H4 (cell line): ENCODE measurements at places on chromosomes 7 and 10. TPM values are rescaled to one million over a fixed set of nuclear protein-coding genes. Genes with fewer than 3 reads are reported as not detected.
A peak's percentile ranks its signal among the peaks of the same experiment; 100 is the strongest.

- DNase-seq = peak; percentile 92
These were observed 32.4 kb downstream of the GPRIN2 start for GRCh38 chr10:46523962-46524471.

GAD2 gene
- not detected in 2 replicates for total RNA-seq

TDRD1 gene
- total RNA-seq = not detected in 2 replicates

DNA sequence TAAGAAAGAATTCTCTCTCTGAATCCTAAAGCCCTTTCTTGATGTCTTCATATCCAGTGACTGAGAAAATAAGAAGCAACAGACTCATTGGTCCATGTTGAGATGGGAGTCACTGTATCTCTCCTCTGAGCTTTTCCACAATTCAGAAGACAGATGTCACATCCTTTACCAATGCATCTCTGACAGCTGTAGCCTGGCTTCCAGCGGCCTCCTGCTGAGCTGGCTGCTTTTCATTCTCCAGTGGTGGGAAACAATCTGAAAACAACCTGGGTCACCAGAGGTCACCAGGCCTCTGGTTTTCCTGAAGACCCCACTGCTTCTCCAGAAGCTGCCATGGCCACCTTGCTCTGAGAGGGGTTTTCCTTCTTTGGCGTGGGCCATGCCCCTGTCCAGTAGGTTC is 18.3 kb upstream of the RPA3 start:
- no peak for DNase-seq

GRCh38 chr7:79317728-79318127 is 135.7 kb downstream of the MAGI2 start:
- peak; percentile 89 for DNase-seq

DNA sequence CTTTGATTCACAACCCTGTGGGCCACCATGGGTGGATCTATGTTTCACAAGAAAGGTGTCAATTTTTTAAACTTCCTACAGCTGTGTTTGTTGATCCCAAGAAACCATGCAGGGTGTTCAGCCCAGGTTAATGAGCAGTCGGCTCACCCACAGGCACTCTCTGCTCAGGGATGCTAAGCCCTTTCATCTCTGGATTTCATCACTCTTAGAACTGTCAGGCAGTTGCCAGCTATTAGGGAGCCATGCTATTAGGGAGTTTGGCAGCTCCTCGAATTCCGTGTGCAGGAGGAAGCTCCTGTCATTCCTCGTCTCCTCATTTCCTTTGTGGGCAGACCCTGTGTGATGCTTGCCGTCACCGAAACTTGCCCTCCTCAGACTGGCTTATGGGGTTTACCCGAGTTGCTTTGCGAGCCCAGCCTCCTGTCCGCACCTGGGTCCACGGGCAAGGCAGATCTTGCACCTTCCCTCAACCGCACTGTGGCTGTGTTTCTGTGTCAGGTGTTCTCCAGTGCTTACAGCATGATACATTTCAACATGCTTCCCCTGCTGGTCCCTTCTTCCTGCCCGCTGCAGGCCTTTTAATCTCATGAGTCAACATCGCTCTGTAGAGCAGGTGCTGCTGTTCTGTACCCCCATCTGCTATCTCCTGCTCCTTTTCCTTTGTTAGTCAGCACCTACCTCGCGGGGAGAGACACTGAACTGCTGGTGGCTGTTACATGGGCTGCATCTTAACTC is 509.8 kb downstream of the SUGCT start:
- DNase-seq = no peak

GRCh38 chr10:6409971-6410643 is 170.0 kb downstream of the PRKCQ start:
- DNase-seq = peak; percentile 74

DNA sequence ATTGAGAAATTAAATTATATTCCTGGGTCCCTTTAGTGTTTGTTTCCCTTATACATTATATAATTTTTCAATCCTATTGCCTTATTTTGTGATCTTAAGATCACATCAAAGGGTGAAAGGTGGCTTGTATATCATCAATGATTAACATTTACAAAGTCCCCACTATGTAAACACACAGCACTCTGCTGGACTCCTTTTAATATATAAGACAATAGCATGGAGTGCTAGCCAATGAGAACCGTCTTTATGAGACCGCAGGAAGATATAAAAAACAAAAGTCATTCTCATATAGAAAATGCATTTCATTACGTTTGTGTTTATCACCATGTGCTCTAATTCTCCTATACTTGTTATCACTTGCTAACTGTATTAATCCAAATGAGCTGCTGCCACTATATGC is 108.5 kb downstream of the HOXA1 start:
- DNase-seq = no peak

DNA sequence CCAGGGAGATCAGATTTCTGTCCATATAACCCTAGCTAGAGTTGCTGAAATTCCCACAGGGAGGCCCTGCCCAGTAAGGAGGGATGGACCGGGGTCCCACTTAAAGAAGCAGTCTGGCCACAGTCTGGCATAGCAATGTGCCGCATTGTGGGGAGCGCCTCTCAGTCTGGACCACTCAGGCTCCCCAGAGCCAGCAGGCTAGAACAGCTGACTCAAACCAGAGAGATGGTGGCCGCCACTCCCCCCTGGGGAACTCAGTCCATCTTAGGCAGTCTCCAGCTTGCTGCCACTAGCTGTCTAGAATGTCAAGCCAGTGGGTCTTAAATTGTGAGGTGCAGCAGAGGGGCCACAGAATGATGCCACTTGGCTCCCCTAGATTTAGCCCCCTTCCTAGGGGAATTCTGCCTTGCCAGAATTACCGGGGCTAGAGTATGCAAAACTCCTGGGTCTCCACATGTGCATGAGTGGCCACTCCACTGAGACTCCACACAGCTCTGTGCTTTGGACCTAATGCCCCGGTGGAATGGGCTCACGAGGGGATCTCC is 133.3 kb upstream of the LANCL2 start:
- no peak for DNase-seq

- DNase-seq = no peak
These were observed 24.3 kb upstream of the NKX6-2 start for GRCh38 chr10:132810141-132810806.

TMEM225B gene
- 0.19 and 1.6 TPM in 2 replicates for total RNA-seq

GRCh38 chr7:41501466-41501865 is 201.4 kb downstream of the INHBA start:
- peak; percentile 75 for DNase-seq

SMKR1 gene
- 0.25 and 1.0 TPM in 2 replicates for total RNA-seq

GTF2IRD1 gene
- total RNA-seq = 5.9 and 13.0 TPM in 2 replicates

DNA sequence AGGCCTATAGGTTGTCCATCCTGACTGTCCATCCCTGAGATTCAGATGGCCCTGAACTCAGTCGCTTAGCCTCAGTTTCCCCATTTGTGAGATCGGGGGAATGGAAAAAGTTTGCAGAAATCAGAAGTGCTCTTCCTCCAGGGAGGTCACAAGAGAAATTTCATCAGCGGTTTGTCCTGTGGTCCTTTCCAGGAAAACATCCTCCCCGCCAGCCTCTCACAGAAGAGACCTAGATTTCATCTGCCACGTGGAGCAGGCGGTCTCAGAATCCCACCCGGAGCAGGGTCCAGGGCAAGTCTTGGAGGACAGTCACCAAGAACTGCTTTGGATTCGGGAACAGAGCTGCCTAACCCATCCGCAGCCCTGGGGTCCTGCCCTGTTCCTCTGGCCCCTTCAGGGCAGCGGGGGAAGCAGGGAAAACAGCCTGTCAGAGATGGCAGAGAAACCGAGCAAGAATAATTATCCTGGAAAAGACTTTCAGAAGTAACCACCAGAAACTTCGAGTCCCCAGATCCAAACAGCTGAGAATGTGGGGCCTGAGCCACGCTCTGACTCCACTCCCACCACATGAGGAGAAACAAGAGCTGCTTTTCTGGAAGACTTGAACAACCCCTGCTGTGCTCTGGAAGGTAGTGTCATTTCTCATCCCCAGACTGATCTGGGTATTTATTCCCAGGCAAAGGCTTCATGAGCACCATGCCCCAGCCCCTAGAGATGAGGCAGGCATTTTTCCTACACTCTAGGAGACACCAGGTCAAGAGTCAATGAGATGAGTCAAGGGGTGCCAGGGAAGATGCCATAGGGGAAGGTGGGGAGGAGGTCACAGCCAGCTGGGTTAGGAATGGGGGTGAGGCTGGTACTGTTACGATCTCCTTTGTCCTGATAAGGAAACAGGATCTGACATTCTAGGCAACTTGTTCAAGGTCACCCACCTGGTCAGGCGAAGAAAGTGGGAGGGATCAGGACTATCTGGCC is 1.1 kb upstream of the TNS3 start:
- no peak for DNase-seq

AS3MT gene
- not detected in 2 replicates for total RNA-seq

DNA sequence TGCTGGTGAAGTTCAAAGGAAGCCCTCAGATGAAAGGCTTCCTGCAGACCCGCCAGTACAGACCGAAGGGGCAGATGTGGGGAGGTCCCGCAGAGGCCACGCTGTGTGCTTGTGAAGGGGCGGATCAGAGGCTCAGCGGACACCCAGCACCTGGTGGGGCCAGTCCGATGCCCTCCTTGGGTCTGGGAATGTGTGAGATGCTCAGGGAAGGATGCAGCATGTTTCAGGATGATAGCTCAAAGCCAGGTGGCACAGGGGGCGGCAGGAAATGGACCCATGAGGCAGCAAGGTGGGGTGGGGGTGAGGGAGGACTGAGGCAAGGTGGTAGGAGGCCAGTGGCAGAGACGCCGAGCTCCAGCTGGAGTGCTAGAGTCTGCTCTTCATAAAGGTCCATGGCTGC is 27.9 kb upstream of the HSPA12A start:
- no peak for DNase-seq

TAS2R40 gene
- total RNA-seq = not detected in 2 replicates

GRCh38 chr7:75878769-75879611 is at the start of gene RHBDD2:
RHBDD2 (plus strand) TSS chr7:75879034; CDS start chr7:75879083, 49 bp downstream.
- DNase-seq = peak; percentile 91

VPS26A gene
- total RNA-seq = 25.9 and 40.2 TPM in 2 replicates

- no peak for DNase-seq
These were observed 32.3 kb downstream of the HSPA12A start for GRCh38 chr10:116710076-116710475.

DNA sequence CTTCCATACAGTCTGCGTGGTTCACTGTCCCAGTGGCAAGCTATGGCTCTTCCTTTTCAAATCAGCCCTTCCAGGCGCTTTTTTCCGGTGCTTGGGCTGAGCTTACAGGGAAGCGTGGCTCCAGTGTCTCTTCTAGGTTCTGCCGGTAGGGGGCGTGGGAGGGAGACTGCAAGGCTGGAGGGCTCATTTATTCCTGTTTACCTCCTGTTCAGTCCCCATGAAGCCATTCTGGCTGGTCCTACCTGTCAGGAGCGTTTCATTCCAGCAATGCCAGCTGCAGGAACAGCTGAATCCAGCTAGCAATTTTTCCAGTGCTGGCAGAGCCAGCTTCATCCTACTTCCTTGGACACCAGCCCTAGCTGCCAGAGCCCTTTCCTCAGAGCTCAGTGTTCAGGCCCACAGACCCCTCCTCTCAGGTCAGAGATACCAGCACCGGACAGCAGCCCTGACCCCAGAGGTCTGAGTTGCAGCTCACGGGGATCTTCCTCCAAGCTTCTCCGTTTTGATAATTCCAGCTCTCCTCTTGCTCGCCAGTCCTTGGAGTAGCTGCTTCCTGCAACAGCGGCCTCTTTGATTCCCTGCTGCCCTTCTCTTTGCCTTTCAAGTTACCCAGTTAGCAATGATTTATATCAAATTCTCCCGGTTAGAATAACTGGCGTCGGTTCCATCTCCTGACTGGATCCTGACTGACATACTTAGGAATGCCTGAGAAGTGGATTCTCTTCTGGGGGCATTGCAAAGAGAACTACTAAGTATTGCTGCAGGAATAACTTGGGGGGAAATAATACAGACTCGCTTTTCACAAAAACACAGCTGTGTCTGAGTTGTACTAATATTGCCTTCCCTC is 129.8 kb downstream of the FRMD4A start:
- DNase-seq = no peak

DNA sequence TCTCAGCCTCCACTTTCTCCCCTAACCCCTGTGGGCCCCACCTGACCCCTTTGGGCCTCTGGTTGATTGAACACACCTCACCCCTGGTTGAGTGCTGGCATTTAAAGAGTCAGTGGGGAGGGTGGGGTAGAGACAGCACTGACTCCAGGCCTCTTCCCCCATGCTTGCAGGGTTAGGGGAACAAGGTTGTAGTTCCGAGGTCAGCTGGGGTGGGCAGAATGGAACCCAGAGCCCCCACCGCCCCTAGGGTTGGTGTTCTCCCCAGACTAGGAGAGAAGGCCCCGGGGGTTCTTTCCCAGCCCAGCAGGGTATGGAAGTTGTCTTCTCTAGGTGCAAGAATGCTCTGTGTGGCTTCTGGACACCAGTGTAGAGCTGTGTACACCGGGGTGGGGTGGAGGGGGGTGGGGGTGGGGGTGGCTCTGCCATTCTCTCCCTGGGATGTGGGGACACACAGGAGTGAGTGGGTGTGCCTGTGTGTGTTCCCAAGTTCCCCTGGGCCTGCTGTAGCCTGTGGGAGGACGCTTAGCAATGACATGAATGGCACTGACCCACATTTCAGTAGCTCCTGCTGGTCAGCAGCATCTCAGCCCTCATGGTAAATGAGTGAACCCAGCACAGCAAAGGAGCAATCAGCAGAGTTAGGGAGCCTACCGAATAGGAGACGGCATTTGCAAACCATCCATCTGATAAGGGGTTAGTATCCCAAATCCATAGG is 33.6 kb downstream of the PRF1 start:
- no peak for DNase-seq

DNA sequence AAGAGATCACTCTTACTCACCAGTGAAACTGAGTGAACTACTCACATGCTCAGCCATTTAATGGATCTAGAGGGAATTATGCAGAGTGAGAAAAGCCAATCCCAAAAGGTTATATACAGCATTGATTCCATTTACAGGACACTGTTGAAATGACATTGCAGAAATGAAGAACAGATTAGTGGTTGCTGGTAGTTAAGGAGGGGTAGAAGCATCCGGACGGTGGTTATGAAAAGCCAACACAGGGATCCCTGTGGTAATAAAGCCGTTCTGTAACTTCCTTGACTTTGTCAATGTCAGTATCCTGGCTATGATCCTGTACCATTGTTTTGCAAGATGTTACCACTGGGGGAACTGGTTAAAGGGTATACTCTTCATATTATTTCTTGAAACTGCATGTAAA is 253.4 kb downstream of the USP6NL start:
- DNase-seq = no peak

ENTPD1 gene
- total RNA-seq = 0.12 TPM in 1 of 2 replicates, not detected in the other

ZNF804B gene
- 0.10 and 0.17 TPM in 2 replicates for total RNA-seq

GRCh38 chr10:60352105-60352504 is 37.6 kb downstream of the ANK3 start:
- DNase-seq = no peak

- no peak for DNase-seq
These were observed 340.6 kb upstream of the NRP1 start for GRCh38 chr10:33674986-33675599.

- DNase-seq = no peak
These were observed 10.7 kb downstream of the LZTS2 start for GRCh38 chr10:101010329-101010728.

DNA sequence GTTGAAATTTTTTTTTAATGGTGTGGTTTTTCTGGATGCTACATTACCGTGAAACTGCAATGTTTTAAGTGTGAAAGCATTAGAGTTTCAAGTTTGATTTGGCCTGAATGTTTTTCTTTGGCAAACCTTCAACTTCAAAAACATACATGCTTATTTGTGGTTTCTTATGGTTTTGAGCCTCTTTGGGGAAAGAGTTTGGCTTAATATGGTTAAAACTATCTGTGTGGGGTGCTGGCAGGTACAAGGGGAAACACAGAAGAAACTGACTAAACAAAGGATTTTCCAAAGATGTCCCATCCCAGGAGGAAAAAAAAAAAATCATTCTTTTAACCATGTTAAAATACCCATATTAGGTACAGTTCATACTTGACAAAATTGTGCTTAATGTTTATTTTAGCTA is 121.1 kb downstream of the HGF start:
- no peak for DNase-seq
